ENCODE measurements at places on chromosomes 2 and 18.

- DNase-seq, result no peak
Observed at GRCh38 chr2:173953047-173953424, 12.1 kb downstream of the SP3 start.

GRCh38 chr2:18792226-18792629, 202.9 kb upstream of the NT5C1B start:
- DNase-seq, result no peak

DNA sequence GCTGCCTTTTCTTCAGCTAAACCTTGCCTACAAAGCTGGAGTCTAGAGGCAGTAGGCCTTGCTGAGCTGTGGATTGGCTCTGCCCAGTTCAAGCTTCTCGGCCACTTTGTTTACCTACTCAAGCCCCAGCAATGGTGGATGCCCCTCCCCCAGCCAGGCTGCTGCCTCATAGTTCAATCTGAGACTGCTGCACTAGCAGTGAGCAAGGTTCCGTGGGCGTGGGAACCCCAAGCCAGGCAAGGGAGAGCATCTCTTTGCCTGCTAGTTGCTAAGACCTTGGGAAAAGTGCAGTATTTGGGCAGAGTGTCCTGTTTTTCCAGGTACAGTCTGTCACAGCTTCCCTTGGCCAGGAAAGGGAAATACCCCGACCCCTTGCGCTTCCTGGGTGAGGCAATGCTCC, 68.9 kb downstream of the VAPA start:
- DNase-seq, result no peak

DNA sequence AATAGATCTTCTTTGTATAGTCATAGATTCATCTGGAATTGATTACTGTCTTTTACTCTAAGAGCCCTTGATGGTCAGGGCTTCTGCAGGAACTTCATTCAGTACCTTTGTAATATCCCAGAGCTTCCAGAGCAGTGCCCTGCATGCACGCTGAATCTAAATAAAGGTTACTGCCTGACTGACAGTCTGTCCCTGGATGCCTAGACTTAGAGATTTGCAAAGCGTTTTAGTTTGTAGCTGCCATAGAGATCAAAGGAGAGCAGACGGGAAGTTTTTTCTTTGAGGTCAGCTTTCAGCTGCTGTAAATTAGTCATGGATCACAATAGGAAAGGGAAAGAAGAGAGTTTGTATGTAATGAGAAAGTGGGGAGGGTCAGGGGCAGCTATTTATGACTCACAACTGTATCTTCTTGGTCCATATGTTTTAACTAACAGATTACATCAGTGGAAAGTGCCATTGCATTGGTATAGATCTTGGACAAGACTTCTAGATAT, 45.2 kb upstream of the NYAP2 start:
- no peak for DNase-seq

DNA sequence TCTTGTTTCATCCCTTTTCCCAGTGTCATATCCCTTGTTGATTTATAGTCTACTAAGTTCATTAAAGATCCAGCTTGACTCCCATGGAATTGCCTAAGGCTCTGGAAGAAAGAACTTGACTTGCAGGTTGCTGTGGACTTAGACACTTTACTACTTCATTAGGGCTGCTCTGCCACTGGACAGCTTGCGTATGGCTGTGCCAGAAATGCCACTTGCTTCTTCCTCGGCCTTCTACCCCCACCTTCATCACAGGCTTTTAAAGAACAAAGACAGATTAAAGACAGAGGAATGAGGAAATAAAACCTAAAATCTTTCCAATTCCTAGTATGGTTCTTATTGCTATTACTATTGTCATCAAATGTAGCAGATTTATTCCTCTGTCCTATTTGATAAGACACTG, 591.7 kb downstream of the BCL11A start:
- no peak for DNase-seq

- DNase-seq, result no peak
Observed at GRCh38 chr18:44837482-44838180, 156.9 kb downstream of the SETBP1 start.

GRCh38 chr2:199581408-199581807, 123.7 kb upstream of the SATB2 start:
- DNase-seq, result no peak

DNA sequence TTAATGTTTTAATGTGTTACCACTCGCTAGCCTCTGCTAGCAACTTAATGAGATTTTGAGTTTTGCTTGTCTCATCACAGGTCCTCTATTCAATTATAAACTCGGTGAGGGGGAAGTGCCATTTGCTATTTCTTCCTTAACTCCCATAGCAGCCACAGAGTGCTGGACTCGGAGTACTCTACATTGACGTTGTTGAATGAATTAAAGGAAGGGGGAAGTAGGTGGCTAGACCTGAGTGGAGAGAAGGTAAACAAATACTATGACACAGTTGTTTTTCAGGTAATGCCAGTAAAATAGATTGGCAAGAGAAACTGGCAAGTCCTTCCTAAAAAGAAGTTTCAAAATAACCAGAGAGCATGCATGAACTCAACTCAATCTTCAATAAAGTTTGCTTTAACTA, 339.3 kb downstream of the HRH4 start:
- DNase-seq, result no peak

DNA sequence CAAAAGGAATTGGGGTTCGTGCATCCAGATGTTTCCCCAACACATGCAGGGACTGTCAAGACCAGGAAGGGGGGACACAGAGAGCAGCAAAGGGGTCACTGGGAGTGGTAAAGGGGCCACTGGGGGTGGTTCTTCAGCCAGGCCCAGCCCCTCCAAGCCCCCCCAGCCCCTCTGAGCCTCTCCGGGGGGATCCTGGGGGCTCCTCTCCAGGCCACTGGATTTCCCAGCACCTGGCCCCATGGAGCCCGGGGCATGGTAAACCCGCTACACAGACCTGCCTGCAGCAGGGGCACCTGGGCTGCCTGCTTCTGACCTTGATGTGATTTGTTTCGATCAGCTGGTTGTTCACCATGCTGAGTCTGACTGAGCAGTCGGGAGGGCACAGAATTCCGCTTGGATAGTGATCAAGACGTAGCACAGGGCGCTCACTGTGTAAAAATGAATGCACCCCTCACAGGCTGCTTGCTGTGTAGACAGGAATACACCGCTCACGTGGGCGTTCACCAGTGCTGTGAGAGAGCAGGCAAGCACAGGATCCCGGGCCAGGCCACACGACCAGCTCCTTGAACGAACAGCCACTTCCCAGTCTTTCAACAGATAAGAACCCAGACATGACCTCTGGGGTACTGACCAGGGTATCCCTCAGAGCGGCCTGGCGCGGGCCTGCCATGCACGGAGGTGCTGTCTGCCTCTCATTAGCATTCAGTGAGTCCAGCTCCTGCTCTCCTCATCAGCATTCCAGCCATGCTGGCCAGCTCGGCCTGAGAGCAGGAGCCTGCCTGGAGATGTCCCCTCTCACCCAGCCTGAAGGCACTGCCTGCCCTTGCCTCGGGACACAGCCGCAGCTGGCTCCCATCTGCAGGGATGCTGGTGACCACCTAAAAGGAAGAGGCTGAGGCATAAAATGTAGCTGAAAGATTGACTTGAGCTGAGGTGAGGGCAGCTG, 73.3 kb upstream of the OTOS start:
- DNase-seq, result no peak

All from hematopoietic multipotent progenitor cell treated with erythropoietin and hydrocortisone succinate and interleukin-3 and kit ligand, for 6 days (in vitro differentiated cells).